Hematopoietic multipotent progenitor cell treated with erythropoietin and hydrocortisone succinate and interleukin-3 and kit ligand, for 6 days (in vitro differentiated cells): ENCODE measurements at places on chromosomes 12 and 14.

DNA sequence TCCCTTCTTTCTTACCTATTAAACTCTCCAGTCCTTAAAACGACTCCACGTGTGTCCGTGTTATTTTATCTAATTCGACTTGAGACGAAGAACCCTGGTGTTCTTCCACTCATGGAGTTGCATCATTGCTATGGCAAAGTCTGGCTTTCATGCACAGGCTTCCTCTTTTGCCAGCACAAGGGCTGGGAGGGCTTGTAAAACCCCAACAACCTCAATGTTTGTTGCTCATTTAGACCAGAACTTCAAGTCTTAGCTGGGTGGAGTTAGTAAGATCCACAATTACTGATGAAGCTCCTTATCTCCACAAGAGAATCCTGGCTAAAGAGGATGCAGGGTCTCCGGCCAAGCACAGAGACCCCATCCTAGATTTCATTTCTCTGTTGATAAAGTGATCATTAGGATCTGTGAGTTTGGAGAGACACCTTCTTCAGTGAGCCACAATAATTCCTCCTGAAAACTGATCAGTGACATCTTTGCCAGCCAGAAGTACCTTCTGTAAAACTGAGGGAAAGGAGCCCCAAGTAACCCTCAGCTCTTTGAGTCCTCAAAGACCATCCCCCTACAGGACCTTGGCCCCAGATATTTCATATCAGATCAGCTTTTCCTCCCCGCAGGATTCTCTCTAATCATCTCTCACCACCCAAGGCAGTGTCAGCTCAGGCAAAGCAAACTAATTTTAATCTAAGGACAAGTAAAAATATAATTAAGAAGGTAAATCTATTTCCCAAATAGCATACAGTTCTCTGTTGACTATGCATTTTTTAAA is 514.6 kb downstream of the FUT8 start:
- DNase-seq, result peak; percentile 37

- peak; percentile 21 for DNase-seq
Measured at GRCh38 chr14:49977126-49977841, 84.4 kb downstream of the ARF6 start.

DNA sequence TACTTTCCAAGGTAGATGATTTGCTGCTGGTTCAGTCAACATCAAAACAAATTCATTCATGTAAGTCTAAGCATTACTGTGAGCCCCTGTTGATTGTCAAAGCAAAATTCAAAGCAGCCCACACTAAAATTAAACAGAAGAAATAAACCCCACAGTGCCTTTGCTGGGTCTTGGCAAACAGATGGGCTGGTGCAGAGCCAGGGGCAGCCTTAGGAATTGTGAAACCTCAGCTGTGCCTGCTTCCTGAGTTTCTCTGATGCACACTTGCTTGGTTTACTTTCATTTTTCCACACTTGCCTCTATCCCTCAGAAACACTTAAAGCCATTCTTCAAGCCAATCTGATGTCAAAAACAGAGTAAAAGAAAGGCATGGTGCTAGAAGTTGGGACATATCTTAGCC is 6.6 kb upstream of the PLEKHG7 start:
- DNase-seq, result peak; percentile 4

DNA sequence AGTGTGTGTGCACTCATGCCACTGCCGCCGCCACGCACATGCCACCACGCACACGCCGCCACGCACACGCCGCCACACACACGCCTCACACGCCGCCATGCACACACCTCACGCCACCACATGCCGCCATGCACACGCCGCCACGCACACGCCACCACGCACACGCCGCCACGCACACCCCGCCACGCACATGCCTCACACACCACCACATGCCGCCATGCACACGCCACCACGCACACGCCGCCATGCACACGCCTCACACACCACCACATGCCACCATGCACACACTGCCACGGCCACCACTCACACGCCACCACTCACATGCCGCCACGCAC is 6.3 kb downstream of the CLBA1 start:
- no peak for DNase-seq

DNA sequence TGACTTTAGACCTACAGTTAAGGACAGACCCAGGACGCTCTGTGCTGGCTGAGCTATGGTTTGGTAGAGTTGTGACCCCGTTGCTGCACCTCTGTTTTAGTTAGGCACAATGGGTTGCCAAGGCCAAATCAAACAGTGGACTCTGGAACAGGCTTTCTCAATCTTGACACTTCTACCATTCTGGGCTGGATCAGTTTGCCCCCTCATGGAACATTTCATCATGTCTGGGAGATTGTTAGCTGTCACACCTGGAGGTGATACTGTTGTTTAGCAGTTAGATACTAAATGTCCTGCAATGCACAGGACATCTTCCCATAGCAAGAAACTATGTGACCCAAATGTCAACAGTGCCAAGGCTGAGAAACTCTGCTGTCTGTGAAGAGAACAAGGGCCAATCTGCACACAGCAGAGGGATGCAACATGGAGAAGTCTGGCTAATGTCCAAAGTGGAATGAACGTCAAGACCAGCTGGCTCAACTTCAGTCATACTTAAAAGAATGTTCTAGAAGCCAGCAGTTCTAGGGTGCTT is 65.6 kb upstream of the DICER1 start:
- DNase-seq, result no peak

GRCh38 chr12:60803147-60803546 is 1207.3 kb downstream of the SLC16A7 start:
- no peak for DNase-seq

DNA sequence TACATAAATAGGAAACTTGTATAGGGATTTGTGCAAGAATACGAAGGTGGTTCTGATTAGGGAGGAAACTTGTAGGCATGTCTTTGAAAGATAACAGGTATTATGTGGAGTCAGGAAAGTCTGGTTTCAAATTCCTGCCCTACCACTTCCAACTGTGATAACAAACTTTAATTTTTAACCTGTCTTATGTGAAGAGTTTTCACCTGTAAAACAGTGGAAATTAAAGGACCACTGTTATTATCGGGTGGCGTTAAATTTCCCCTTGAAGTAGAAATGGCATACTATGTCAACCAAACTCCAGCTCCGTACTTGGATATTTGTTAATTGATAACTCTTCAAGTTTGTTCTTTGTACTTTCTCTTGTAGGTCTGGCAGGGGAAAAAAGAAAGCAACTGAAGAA is 6.1 kb downstream of the OR6C1 start:
- DNase-seq, result no peak

GRCh38 chr12:122060081-122060501 is 18.5 kb upstream of the MLXIP start:
- no peak for DNase-seq

GRCh38 chr14:51575349-51576116 is 76.2 kb upstream of the FRMD6 start:
- DNase-seq, result no peak

DNA sequence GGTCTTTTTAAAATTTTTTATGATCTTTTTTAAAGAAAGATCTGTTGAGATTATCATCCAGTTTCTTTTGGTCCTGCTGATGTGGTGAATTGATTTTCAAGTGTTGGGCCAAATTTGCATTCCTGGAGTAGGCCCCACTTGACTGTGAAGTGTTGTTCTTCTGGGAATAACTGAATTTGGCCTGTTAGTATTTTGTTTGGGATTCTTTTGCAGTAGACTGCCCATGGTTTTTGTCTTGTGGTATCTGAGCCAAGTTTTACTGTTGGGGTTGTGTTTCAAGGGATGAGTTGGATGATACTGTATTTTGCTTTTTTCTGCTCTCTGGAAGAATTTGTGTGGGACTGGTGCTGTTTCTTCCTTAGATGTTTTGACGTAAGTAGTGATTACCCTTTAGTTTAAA is 4.0 kb upstream of the SYCP3 start:
- no peak for DNase-seq

- DNase-seq, result peak; percentile 87
Measured at GRCh38 chr14:89973234-89973823, 17.6 kb downstream of the TDP1 start.

GRCh38 chr12:29655861-29656260 is 127.9 kb downstream of the TMTC1 start:
- DNase-seq, result no peak

DNA sequence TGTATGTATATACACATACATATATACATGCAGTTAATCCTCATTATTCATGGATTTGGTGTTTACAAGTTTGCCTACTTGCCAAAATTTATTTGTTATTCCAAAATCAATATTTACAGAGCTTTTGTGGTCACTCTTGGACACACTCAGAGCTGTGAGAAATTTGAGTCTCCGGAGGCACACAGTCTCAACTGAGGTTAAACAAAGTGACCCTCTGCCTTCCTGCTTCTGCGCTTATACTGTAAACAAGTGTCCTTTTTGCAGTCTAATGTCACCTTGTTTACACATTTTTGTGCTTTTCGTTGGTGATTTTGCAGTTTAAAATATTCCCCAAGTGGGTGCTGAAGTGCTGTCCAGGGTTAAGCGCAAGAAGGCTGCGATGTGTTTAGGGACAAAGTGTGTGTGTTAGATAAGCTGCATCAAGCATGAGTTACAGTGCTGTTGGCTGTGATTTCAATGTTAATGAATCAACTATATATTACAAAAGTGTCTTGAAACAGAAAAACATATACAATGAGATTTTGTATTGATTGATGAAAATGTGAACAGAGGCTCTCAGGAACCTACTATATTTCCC is 13.1 kb upstream of the LTA4H start:
- peak; percentile 62 for DNase-seq

GRCh38 chr12:81949841-81950308 is 190.7 kb upstream of the PPFIA2 start:
- DNase-seq, result peak; percentile 43

DNA sequence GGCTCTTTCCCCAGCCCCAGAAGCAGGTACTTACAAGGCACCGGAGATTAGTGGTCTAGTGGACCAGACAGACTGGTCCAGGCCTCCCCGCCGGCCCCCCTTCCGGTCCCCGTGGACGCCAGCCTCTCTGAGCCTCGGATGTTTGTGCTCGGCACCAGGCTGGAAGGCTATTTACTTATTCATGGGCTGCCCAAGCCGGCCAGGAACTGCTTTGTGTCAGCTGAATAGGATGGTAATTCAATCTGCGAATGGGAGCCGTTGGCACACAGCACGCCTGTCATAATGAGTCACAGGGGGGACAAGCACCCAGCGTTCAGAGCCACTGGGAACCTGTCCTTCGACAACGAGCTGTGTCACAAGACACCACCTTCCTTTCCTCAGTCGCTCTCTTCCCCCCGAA is 82.3 kb downstream of the RIMBP2 start:
- DNase-seq, result no peak

- DNase-seq, result no peak
Measured at GRCh38 chr12:59414051-59414450, 181.8 kb upstream of the SLC16A7 start.

GRCh38 chr14:80167793-80168448 is 43.4 kb downstream of the DIO2 start:
- no peak for DNase-seq

DNA sequence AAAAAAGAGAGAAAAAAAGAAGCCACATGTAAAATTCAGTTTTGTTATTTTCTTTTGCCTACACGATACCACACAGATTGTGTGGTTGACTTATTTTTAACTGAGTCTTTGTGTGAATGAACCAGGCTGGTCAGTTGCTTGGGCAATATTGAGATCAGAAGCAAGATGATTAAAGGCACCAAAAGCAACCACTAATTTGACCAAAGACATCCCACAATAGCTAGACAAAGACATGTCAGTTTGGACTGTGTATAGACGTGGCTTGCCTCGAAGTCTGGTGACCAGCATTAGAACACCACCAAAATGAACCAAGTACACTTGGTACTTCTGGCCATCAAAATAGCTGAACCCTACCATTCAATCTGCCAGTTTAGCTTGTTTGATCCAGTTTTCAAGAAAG is 340.6 kb upstream of the TBX3 start:
- DNase-seq, result no peak

GRCh38 chr12:50786498-50787231 is 22.8 kb downstream of the ATF1 start:
- no peak for DNase-seq

DNA sequence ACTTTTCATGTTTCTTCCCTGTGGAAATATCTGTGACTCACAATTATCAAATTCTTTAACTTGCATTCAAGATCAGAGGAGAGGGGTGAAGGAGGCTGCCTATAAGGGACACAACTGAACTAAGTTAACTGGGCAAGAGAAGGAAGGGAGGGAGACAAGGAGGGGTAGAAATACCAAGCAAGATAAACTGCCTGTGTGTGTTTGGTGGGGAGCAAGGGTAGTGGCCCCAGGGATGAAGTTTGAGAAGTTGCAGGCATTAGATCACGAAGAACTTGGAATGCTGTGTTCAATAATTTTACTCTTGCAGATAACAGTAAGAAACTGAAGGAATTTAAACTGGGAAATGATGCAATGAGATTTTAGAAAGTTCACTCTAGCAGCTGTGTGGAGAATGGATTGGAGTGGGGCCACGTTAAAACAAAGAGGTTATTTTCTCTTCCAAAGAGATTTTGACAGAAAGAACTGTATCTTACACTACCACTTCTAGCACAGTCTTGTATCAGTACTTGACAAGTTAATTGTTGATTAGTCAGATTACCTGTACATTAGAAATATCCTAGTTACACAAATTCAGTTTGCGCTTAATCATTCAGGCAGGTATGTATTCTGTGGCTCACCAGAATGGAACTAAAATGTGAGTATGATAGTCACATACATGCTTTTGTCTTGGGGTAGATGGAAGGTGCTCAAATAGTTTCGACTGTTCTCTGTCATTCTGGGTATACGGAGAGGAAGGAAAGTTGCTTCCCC is 7.4 kb downstream of the PKP2 start:
- DNase-seq, result no peak

DNA sequence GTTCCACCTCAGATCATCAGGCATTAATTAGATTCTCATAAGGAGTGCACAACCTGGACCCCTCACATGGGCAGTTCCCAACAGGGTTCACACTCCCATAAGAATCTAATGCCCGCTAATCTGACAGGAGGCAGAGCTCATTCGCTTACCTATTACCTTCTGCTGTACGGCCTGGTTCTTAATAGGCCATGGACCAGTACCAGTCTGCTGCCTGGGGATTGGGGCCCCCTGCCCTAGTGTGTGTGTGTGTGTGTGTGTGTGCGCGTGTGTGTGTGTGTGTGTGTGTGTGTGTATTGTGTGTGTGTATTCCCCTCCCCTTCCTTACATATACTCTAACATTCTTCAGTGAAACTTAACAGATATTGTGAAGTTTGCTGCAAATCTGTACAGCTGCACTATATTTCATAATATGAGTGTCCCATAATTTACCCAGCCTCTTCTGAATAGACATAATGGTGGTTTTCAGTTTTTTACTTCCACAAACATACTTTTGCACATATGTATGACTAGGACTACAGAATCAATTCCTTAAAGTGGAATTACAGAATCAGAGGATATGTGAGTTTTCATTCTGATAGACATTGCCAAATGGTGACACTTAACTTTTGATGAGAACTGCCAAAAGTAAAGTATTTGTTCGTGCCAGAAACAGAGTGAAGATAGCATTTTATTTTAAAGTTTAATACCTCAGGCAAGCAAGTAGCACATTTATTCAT is 205.2 kb upstream of the EEA1 start:
- no peak for DNase-seq

GRCh38 chr14:64060648-64061096 is 207.9 kb downstream of the SYNE2 start:
- DNase-seq, result peak; percentile 61

DNA sequence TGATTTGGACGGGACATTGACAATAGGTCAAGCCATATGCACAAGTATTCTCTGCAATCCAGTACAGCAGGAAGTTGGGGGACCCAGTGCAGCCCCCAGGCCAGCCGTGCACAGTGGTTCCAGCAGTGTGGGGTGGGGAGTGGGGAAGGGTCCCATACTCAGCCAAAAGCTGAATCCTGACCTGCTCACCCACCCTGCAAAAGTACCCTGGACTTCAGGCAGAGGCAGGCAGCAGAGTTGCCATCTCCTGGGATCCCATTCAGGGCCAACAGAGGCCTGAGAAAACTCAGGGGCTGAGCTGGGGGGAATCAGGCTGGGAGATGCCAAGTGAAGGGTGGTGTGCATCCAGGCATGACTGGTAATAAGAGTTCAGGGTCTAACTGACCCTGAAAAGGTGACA is 83.9 kb downstream of the ALG10 start:
- no peak for DNase-seq
